ENCODE measurements at places on chromosomes 12 and 14.

DNA sequence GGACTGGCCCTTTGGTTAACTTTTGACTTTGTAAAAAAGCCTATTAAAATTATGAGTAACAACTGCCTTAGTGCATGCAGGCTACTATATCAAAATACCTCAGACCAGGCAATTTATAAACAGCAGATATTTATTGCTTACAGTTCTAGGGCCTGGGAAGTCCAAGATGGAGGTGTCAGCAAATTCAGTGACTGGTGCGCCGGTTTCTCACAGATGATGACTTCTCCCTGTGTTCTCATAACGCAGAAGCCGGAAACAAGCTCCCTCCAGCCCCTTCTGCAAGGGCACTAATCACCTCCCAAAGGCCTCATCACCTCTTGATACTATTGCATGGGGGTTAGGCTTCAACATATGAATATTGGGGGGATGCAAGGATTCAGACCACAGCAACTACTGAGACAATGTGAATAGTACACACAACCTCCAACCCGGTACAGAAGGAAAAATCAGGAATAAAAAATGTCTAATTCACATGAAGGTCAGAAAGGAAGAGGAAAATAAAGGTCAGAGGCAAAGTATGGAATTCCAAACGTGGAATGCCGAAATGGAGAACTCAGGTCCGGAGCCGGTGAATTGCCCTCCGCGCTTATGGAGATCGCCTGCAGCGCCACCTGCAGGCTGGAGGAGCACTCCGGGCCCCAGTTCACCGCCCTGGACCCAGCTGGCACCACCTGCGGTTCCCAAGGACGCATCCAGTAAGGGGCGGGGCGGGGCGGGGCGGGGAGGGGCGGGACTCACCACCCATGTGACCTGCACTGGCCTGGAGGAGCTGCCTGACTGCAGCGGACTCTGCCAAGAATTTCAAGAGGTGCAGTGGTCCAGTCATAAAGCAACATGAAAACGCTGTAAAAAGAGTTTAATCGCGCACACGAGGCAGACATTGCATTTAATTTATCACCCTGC is 203.4 kb downstream of the KIF26A start:
- DNase-seq, result peak; percentile 79

GRCh38 chr12:123083661-123084571 is 67.0 kb downstream of the PITPNM2 start:
- no peak for DNase-seq

GRCh38 chr12:120749256-120749655 is 23.6 kb downstream of the ACADS start:
- DNase-seq, result no peak

GRCh38 chr12:87259391-87259790 is 769.8 kb downstream of the C12orf50 start:
- no peak for DNase-seq

GRCh38 chr12:79927772-79928474 is 7.0 kb downstream of the PPP1R12A start:
- DNase-seq, result no peak
